ENCODE measurements at places on chromosomes 7 and 10. TPM values are rescaled to one million over a fixed set of nuclear protein-coding genes. Genes with fewer than 3 reads are reported as not detected.

- DNase-seq = no peak
Observed at GRCh38 chr10:51319173-51319435, 244.8 kb downstream of the PRKG1 start.

DNA sequence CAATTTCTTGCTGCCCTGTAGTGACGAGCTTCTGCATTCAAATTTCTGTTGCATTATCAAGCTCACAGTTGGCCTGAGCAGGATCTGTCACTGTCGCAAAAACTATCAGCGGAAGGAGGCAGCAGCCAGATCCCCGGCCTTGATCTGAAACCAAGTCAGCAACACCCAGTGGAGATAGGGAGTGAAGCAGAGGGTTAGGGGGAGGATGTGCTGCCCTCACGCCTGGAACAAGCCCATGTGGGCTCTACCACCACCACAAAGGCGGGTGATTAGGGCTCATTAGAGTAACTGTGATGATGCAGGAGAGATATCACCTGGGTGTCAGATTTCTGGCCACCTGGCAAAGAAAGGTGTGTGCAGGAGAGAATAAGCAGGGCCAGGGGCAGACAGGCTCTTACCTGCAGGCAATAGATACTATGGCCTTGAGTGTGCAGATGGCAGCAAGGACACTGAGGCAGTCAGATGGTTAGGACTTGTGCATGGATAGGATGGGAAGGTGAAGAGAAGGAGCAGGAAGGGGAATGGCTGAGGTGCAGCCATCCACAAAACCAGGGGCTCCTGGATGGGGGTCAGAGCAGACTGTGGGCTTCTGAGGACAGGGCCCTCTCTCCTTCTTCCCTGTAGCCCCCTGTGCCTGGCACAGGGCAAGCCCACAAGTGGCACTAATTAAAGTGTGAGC, 417.3 kb downstream of the RPS24 start:
- no peak for DNase-seq

- DNase-seq = peak; percentile 75
Observed at GRCh38 chr7:30708983-30709382, 26.7 kb upstream of the CRHR2 start.

- peak; percentile 69 for DNase-seq
Observed at GRCh38 chr7:5429253-5429856, 5.7 kb upstream of the TNRC18 start.

DNA sequence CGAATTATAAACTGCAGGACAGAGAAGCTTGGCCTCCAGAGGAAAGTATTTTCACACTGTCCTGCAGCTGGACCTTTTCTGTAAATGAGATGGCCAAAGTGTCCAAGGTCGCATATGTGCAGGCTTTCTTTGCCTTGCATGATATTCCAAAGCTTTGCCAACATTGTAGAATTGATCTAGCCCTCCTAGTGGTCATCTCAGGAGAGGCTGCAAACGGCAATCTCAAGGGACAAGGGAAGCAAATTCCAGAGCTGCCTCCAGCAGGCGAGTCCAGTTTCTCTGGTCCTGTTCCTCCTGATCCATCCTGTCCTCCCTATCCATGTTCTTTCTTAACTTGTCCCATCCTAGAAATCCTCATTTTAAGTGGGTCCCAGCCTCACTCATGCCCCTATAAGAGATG, 373.4 kb upstream of the PCDH15 start:
- DNase-seq = no peak

DNA sequence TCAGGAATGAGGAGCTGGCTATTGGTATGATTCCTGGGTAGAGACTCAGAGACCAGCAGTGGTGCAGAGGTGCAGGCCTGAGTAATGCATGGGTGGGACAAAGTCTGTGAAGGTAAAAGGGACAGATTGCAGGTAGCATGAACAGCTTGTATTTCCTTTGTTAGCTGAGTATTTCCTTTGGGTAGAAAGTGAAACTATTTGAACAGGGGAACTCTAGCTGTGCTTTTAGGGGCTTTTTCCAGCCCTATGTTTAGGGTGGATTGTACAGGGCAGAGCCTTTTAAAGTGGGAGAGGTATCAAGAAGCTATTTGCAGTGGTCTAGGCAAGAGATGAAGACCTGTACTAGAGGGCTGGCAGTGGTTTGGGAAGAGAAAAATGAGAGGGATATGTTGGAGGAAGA, 739.9 kb downstream of the REEP3 start:
- no peak for DNase-seq

Gene VWDE
- polyA plus RNA-seq = 0.05 TPM

Gene NME8
- polyA plus RNA-seq = not detected

Gene SLC25A28
- polyA plus RNA-seq = 13.1 TPM

Gene ELN
- polyA plus RNA-seq = 568 TPM

Data from GM23248 (cell line).